ENCODE measurements at places on chromosomes 7 and 10. TPM values are rescaled to one million over a fixed set of nuclear protein-coding genes. Genes with fewer than 3 reads are reported as not detected.
A peak's percentile ranks its signal among the peaks of the same experiment; 100 is the strongest.

GRCh38 chr7:71682181-71682580 is 550.2 kb downstream of the GALNT17 start:
- DNase-seq: no peak

DNA sequence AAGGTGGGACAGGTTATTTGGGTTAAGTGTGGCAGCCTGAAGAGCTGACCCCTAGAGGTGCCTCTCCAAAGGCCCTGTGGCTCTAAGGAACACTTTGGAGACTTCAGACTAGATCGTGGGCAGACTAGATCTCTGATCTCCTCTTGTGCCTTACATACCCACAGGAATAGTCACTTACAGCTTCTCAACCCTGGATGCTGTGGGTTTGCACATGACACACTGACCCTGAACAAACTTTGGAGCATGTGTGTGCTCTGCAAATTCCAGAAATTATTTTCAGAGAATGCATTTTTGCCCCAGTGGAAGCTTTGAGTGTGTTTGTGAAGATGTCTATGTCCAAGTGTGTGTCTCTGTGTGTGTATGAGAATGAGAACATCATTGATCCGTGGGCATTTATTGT is 119.6 kb downstream of the EMX2 start:
- DNase-seq: no peak

DNA sequence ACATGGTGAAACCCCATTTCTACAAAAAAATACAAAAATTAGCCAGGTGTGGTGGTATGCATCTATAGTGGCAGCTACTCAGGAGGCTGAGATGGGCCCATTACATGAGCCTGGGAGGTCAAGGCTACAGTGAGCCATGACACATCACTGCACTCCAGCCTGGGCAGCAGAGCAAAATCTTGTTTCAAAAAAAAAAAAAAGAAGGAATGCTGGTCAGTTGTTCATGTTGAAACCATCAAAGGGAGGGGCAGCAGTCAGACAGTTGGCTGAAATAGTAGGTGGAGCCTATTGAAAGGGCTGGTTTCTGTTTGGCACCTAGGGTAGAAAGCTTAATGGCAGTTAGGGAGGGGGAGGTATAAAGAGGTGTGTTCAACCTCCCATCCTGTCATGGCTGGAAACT is 323.0 kb downstream of the GALNT17 start:
- no peak for DNase-seq

DNA sequence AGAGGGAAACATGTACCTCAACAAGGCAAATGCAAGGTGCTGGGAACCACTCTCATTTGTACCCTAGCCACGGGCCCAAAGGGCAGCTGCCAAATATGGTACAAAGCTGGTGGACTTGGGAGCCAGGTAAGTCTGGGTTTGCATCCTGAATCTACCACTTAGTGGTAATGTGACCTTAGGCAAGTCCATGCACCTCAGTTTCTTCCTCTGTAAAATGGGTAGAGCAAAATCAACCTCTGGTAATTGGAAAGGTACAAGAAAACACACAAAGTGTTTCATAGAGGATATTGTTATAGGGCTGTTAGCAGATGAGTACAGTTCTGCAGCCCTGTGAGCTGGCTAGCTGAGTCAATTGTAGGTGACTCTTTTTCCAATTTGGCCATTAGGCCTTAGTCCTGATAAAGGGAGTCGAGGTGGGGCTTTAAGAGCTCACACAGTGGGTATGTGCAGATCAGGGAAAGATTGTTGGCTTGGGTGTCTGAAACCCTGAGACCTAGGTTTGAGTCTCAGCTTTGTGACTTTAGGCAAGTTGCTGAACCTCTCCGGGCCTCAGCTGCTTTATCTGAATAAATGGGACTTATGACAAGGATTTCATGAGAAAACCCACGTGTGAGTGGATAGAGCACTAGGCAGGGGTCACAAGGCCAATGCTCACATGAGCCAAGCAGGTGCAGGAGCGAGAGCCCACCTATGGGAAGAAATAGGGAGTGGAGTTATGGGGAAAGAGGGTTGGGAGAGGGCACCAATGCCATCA is 121.3 kb upstream of the GDF10 start:
- no peak for DNase-seq

GRCh38 chr7:20828947-20829346 is 42.3 kb upstream of the SP8 start:
- DNase-seq: no peak

DNA sequence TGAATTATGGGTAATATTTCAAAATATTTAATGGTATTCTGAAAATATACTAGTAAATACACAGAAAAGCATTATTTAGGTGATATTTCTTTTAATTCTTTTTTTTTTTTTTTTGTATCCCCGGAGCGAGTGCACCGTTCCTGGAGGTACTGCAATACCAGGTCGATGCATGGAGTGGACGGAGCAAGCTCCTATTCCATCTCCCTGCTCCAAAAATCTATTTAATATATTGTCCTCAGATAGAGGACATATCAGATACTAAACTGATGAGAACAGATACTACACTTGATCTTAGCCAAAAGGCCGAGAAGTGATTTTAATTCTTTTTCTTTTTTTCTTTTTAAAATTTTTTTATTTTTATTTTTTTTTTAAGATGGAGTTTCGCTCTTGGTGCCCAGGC is 10.8 kb downstream of the BTRC start:
- no peak for DNase-seq

DNA sequence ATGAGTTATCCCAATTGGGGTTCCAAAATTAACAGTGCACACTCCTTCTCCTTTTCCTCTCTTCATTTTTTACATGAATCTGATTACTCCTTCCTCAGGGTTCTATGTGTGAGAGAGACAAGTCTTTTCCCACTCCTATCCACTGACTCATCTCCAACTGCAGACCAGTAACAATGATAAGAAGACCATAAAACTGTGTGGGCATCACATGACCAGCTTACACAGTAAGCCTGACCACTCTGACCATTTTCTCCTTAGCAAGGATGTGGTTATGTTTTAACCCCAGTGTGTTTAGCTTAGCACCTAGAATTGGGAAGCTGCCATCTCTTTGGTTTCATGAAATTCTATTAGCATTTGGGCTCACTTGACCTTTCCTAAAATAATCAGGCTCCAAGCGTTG is 145.0 kb upstream of the CALCR start:
- DNase-seq: peak; percentile 21

DNA sequence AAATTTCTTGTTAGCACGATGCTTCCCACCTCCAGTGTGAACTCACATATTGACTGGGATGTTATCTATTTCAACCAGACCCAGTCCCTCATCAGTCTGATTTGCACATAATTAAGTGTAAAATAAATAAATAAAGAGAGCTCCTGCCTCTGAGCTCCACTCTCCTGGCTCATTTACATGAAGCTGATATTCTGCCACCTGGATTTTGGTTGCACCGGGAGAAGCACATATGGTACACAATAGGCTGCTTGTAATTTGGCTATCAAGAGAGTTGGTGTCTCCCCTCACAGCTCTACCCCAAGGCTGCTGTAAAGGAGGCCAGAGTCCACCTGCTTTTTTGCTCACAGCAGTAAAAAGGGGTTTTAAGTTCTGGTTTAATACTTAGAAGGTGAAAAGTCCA is 610.5 kb downstream of the KCNMA1 start:
- DNase-seq: no peak

- no peak for DNase-seq
Measured at GRCh38 chr7:7664291-7664690, 23.7 kb downstream of the UMAD1 start.

GRCh38 chr10:51156926-51157325 is 82.6 kb downstream of the PRKG1 start:
- DNase-seq: no peak

- DNase-seq: no peak
Measured at GRCh38 chr10:72250666-72251065, 23.1 kb upstream of the DDIT4 start.

LBX1 gene
- not detected for total RNA-seq

CRYGN gene
- total RNA-seq: not detected

ACTL6B gene
- total RNA-seq: not detected

ADK gene
- total RNA-seq: 63.0 TPM

TRPV5 gene
- not detected for total RNA-seq

All from SJSA1 (cell line).